NCI-H510A treated with DMSO at 0.1 percent for 48 hours (cell line): ENCODE measurements at places on chromosomes 2 and 18.
A peak's percentile ranks its signal among the peaks of the same experiment; 100 is the strongest.

DNA sequence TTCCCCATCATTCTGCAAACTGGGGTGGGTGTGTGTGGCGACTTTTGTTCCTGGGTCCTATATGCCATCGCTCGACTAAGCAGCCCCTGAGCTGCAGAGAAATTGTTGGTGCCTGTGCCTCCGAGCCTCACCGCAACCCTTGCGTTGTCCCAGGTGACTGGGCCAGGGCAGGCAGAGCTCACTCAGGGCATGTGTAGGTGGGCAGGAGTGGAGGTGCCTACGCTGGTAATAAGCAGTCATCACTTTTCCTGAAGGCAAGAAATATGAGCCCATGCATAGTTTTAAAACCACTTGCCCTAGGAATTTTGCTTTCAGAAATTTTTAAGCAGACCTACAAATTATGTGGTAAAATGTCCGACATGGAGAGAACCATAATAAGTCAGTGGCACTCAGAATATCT is 197.8 kb downstream of the SMAD7 start:
- DNase-seq, result no peak

DNA sequence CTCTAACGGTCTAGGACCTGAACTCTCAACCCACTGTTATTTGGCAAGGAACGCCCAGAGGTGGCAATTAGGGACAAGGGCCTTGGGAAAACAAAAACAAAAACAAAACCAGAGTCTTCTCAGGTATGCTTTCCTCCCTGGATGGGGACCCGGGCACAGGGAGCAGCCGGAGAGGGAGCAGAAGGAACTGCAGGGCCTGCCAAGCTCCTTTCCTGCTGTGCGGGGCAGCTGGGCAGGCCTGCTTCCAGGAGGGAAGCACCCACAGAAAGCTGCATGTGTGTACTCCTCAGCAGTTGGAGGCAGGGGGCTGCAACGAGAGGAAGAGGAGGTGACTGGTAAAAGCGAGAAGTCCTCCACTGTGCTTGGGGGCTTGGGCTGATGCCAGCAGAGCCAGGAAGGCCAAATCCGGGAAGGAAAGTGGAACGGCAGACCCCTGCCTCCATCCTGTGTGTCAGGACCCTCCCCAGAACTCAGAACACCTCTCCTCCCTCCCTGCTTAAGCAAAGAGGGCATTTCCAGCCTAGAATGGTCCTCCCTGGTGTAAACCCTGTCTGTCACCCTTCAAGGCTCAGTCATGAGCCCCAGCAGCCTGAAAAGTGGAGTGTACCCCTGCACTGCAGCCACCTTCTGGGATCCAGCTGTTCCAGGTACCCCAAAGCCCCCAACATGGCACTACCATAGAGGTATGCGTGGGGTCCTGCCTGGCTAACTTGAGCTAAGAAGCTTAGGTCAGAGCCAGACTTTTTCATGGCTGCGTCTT is 56.3 kb downstream of the DNMT3A start:
- DNase-seq, result no peak

DNA sequence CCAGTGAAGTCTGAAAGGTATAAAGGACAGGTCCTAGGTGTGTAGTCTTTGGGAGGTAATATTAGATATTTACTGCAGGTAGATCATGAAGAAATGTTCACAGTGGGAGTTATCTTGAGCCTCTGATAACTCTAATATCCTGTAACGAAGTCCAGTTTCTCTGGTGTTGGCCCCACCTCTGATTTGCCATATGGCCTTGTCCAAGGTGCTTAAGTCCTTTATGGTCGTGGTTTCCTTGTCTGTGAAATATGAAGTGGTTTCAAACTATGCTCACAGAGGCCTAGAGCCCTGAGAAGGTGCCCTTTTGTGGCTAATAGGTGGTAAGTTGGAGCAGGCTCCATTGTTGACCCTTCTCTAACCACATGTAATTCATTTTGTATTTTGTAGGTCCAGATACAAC is 190.7 kb downstream of the ICOS start:
- DNase-seq, result no peak

DNA sequence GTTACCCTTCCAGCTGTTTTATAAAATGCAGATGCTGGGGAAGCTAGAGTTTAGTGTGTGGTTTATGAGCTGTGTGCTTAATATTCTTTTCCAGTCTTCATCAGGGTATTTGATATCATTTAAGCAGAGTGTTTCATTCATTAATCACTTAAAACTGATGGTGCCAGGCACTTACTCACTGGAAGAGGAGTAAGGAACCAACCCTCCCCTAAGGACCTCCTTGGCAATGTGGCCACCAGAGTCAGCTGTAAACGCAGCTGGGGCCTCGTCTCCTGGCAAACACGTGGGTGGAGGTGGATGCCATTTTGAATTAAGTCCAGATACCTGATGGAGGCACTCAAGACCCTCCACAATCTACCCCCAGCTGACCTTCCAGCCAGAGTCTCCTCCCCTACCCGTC is 331.6 kb downstream of the CLIP4 start:
- no peak for DNase-seq

GRCh38 chr2:205637779-205638503 is 44.4 kb upstream of the NRP2 start:
- DNase-seq, result no peak

- peak; percentile 91 for DNase-seq
Observed at GRCh38 chr18:76619621-76620315, 124.7 kb upstream of the ZNF516 start.

- no peak for DNase-seq
Observed at GRCh38 chr18:69870736-69871135, 76.9 kb downstream of the CD226 start.

- DNase-seq, result no peak
Observed at GRCh38 chr2:8573942-8574195, 108.0 kb upstream of the ID2 start.

DNA sequence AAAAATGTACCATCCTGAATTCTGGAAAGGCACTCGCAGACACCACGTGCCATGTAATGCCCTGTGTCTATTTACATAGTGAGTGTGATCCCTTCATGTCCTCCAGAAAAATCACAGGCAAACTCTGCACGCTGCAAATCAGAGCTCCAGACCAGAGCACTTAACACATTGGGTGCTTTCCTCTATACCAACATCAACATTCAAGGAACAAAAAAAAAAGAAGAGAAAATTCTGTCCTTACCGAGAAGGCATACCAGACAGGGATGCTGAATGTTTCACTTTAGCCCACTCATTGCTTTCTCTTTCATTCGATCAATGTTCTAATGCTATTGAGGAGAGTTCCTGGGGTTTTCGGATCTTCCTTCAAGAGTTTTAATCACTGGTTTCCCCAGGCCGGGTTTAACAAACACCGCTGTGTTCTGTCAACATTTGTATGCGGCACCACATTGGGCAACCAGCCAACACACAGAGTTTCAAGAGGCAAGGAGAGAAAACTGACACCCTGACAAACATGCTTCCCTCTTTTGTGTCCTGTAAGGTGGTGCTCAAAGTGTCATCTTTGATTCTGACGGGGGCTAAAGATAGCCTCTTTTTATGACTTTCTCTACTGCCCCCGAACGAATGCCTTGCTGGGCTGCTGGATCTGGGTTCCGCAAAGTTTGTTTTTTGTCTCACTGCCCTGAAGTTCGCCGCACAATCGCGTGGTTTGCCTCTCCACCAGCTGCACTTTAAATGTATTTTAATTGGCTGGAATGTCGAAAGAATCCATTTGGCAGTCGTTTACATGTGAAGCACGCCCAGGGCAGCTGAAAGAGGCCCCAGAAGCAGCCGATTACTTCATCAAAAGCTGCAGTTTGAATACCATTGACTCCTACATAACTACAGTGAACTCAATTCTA is 106.4 kb upstream of the NCKAP5 start:
- DNase-seq, result peak; percentile 97

- no peak for DNase-seq
Observed at GRCh38 chr2:160657196-160657595, 163.6 kb upstream of the RBMS1 start.

GRCh38 chr2:99700482-99701398 is 210.9 kb upstream of the REV1 start:
- DNase-seq, result no peak

- DNase-seq, result no peak
Observed at GRCh38 chr18:10896851-10897250, 252.5 kb downstream of the PIEZO2 start.

GRCh38 chr2:191010887-191011885 is 2.8 kb downstream of the STAT1 start:
- DNase-seq, result no peak

GRCh38 chr2:173157676-173158293 is 82.1 kb downstream of the MAP3K20 start:
- no peak for DNase-seq

DNA sequence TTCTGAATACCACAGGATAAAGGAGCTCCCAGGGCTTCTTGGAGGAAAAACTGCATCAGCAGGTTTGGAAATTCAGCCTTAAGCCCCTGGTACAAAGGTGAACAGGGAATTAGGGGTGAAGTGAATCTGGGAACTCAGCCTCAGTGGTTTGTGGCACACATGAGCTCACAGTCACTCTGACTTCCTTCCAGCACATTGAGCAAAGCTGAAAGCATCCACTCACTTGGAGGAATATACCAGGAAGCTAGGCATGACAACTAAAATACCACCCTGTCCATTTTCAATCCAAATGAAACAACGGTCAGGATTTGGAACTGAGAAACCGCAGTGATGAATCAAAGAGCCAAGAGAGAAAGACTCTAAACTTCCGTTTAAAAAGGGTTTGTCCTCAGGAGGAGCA is 216.1 kb downstream of the ICOS start:
- no peak for DNase-seq

DNA sequence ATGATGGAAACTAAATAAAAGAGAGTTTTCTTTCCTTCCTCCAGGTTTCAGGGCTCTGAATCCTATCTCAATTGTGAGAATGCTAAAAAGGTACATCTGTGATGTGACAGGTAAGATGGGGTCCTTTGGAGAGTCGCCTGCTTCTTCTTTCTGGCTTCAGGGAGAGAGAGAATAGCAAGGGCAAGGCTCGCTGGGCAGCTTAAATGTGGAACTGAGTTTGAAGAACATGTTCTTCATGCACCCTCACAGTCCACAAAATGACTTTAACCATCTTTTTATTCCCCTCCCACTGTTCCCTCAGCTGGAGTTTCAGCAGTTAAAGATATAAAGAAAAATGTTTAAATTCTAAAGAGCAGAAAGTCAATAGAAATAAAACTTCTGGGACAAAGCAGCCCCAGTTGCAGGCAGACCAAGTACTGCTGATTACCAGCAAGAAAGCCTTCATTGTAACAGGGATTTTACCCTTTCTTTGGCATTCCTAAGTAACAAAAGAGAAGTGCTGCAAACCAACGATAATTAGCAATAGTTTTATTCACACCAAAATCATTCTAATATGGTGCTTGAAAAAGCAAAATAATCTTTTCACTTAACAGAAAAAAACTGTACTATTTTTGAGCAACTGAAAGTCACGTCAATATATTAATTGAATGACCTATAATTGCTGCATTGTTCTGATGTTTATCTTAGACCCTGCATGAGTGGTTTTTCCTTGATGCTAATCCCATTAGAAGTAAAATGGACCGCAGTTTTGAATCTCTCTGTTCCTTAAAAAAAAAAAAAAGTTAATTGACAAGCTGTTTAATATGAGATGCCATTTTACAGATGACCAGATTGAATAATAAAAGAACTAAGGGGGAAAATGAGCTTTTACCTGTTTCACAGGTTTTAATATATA is 61.5 kb downstream of the LRP2 start:
- no peak for DNase-seq

DNA sequence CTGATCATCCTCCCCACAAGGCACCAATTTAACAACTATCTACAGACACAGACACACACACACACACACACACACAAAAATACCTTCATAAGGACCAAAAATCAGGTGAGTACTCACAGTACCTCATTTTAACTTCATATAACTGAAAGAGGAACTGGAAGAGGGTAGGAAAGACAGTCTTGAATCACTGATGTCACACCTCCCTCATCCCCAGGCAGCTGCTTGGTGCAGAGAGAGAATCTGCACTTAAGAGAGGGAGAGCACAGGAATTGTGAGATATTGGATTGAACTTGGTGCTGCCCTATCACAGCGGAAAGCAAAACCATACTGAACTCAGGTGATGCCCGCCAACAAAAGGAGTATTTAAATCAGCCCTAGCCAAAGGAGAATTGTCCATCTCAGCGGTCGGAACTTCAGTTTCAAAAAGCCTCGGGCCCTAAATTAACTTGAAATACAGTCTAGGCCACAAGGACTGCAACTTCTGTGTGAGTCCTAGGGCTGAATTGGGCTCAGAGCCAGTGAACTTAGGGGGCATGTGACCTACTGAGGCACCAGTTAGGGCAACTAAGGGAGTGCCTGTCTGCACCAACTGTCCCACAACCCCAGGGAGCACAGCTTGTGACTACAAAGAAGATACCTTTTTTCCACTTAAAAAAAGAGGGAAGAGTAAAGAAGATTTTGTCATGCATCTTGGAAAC is 211.1 kb downstream of the LRATD1 start:
- DNase-seq, result no peak

DNA sequence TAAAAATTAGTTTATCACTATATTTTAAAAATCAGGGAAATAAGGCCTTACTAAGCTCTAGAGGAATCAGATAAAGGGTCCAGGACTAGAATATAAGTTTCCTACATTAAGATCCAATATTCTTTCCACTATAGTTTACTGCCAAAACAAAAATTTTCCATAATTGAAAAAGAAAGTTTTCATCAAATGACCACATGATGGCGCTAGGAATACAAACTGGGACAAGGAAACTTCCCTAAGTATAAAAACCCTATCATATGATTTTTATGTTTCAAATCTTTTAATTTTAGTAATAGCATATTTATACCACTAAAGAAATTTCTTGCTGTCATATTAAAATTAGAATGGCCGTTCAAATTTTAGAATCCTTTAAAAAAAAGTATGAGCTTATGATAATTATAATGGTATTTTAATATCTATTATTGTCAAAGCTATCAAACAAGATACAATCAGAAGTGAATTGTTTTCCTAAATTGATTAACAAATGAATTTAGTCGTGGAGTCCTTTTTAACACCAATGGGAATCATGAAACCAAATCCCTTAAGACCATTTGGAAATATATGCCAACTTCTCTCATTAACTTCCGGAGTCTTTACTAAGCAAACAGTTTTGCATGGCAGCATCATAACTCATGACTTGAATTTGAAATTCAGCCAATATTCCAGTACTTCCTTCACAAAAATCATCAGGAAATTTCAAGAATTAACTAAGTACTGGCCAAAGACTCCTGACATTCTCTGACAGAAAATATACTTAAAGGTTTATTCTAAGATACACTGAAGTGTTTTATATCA is 70.3 kb downstream of the SCN1A start:
- DNase-seq, result no peak

GRCh38 chr2:205656941-205657340 is 25.4 kb upstream of the NRP2 start:
- DNase-seq, result no peak

DNA sequence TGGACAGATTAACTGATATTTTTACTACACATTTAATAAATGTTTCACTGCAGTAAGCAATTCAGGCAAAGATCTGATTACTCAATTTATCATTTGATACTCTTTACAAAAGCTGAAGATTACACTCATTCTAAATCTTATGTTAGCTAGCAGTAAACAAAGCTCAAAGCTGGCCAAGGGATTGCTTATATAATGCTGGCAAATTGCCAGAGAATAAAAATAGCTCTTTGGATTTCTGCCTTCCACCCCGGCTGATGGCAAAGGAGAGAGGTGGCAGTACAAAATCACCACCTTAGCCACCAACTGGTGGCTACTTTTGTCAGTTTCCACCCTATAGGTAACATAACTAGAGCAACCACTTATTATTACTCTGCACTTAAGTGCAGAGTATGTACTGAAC is 320.5 kb downstream of the FSIP2 start:
- peak; percentile 83 for DNase-seq
